ENCODE measurements at places on chromosomes 6 and 20. TPM values are rescaled to one million over a fixed set of nuclear protein-coding genes. Genes with fewer than 3 reads are reported as not detected.

Gene MUCL3
- total RNA-seq, result not detected

Gene TBX18
- 20.3 TPM for total RNA-seq

Gene LY6G6F
- total RNA-seq, result not detected

Gene CST1
- total RNA-seq, result not detected

Gene ZNF334
- 8.5 TPM for total RNA-seq

Gene TSPO2
- total RNA-seq, result 0.22 TPM

Gene GRM1
- 0.09 TPM for total RNA-seq

Gene TRIM31
- not detected for total RNA-seq

Gene SLC22A2
- total RNA-seq, result 0.04 TPM

Gene POM121L2
- not detected for total RNA-seq

Gene UNC93A
- total RNA-seq, result not detected
